Hepatic stellate cell (primary cell): ENCODE measurements at places on chromosomes 6 and 20.

DNA sequence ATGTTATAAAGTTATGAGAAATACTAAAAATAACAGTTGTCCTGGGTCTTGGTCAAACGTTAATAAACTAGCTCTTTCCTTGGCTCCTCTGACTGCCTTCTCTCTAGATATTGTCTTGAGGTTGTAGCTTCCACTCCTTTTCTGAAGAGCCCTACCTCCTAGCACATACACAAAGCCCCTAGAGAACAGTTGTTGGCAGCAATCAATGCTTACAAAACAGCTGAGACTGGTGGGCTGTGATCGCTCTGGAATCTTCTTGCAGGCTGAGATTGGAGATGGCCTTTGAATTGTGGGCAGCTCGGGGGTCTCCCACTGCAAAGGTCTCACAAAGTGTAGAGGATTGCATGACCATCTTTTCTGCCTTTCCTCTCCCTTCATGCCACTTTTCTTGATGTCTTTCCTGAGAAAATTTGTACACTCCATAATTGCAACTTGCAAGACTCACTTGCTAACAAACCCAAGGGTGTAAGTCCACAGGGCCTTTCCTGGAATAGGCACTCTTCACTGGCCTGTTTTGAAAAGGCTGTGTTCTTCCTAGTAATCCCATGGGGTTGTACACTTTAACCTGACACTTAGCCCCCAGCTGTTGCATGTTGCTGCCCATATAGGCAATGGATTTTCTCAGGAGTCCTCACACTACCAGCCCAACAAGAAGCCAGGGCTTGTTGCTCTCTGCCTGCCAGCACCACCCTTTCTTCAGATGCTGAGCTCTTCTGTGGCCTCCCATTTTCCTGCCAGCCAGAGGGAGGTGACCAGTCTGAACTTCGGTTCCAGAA lies 99.9 kb downstream of the TCP11 start:
- no peak for DNase-seq

DNA sequence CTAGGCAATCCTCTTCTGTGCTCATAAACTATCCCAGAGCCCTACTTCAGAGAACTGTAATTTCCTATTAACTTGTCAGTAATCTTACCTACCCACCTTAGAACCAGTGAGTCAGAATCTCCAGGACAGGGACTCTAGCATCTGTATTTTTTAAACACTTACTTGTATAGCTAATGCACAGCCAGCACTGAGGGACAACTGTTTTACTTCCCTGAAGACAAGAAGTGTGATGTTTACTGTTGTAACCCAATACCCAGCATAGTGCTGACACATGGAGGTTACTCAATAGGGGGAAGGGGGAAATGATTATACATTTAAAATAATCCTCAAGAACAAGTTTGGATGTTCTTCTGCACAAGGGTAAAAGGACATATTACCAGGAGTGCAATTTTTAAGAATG lies 130.8 kb downstream of the BTBD9 start:
- DNase-seq: no peak

DNA sequence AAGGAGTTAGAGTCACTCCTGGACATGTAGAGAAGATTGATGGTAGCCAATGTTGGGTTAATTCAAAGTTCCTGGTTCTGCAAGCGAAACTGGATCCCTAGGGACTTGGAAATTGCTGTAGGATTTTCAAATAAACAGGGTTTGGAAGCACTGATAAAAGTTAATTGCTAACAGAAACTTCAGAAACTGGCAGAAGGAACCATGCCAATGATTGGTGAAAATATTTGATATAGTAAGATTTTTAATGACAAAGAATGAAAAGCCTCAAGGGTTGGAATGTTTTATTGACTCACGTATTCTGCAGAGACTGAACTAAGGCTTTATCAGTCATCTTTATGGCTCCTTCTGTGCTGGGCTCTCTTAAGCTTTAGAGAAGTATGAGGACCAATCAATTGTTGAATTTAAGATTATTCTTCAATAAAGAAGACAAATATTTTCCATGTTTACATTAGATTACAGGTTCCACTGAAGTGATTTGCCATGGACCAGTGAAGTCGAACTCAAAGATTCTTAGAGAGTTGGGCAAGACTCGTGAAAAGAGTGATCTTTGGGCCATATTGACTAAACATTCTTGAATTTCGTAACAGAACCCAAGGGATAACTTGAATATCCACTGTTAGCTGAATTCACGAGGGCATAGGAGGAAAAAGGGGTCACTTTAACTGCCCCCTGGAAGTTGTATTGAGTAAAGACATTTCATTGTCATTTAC lies 371.4 kb downstream of the HDGFL1 start:
- no peak for DNase-seq

- DNase-seq: peak; percentile 18
These were observed 60.1 kb upstream of the OGFRL1 start for GRCh38 chr6:71228461-71229041.

- DNase-seq: peak; percentile 57
These were observed 143.4 kb upstream of the PHACTR1 start for GRCh38 chr6:12572896-12573827.
